ENCODE measurements at places on chromosomes 4 and X. TPM values are rescaled to one million over a fixed set of nuclear protein-coding genes. Genes with fewer than 3 reads are reported as not detected.

The C1QTNF7 gene
- 15.0 TPM for polyA plus RNA-seq

The PAGE2 gene
- polyA plus RNA-seq: not detected

GRCh38 chrX:40146262-40147125 lies 48.7 kb upstream of the BCOR start:
- no peak for DNase-seq

DNA sequence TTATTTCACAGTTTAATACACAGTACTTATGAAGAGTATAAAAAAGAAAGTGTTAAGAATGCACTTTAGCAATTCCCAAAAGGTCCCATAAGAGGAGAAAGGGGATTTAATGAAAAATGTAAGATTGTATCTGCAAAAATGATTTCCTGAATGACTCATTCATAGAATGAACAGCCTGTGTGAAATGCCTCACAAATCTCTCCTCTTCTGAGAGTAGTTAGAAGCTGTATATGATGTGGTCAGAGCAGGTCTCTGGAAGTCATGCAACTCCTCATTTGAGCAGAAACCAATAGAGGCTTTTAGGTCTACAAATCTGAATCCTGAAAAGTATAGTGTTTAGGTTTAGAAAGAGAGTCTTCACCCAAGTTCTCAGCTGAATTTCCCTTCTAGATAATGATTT lies 381.3 kb upstream of the INTU start:
- DNase-seq: no peak

DNA sequence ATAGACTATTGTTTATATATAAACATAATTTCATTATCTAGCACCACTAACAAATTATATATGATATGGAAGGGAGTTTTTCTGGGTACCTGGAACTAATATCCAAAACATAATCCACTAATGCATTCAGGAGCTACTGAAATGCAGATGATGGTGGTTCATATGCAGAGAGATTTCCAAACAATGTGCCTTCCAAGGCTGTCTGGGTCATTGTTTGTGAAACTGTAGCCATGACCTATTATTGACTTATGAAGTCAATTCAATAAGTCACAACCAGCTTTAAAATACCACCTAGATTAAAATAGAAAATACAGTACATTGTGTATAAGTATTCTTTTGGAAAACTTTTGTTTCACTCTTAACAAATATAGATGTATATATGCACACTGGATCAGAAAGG lies 237.0 kb upstream of the PRPS2 start:
- no peak for DNase-seq

The HADH gene
- polyA plus RNA-seq: 83.8 TPM

The ZNF157 gene
- polyA plus RNA-seq: 0.65 TPM

DNA sequence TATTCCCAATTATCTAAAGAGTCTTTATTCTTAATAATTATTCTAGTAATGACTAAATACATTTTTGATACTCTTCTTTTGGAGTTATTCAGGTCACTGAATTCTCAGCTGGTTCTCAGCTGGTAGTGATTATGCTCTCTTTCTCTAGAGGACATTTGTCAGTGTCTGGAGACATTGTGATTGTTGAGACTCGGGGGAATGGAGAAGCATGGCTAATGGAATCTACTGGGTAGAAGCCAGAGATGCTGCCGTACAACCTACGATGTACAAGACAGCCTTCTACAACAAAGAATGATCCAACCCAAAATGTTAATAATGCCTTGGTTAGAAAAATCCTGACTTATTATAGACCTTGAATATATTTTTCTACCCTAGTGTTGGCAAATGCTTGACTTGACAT lies 149.2 kb upstream of the ANKRD50 start:
- DNase-seq: no peak

GRCh38 chrX:43238461-43238945 lies 417.6 kb upstream of the MAOA start:
- no peak for DNase-seq

GRCh38 chr4:2551118-2551517 lies 14.7 kb downstream of the FAM193A start:
- DNase-seq: no peak

- DNase-seq: no peak
These were observed 104.4 kb downstream of the PJA1 start for GRCh38 chrX:69060631-69061408.

The EMCN gene
- 35.4 TPM for polyA plus RNA-seq

The SH3D19 gene
- 41.0 TPM for polyA plus RNA-seq

DNA sequence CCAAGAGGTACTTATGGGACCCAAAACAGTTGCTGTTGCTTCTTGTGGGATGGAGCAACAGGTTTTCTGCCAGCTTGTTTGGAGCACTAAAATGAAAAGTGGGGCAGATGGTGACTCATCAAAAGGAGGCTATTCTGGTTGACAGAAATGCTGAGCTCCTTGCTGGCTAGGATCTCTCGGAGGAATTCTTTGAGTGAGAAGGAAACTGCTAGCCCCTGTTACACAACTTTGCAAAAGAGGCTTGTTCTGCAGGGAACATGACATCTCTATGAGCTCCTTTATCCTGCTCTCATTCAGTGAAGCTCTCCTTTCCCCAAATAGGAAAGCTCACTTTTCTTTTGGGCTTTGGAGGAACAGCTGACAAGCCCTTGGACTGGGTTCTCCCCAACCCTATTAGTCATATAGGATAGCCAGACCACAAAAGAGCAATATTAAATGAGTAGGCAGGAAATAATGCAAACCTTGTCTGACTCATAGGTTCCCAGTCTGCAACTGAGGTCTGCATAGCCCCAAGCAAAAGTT lies 108.3 kb downstream of the CDS1 start:
- no peak for DNase-seq

DNA sequence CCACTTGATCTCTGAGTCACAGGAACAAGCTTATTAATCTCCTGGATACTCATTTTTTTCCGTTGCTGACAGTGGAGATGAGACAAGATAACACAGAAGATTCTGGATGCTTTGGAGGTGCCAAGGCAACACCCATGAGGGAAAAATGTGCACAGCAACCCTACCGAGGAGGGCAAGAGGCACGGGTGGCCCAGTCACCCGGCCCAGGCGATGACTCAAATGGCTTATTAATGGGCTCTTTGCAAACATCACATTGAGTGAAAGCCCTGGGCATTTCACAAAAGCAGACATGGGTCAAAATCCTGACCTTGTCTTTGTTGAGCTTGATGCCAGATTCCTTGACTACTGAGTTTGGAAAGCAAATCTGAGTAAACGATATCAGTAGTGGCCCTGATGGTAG lies 315.1 kb downstream of the STK32B start:
- DNase-seq: no peak

The GAGE2A gene
- polyA plus RNA-seq: not detected

The SPANXN4 gene
- polyA plus RNA-seq: not detected

The WDFY3 gene
- 44.9 TPM for polyA plus RNA-seq

DNA sequence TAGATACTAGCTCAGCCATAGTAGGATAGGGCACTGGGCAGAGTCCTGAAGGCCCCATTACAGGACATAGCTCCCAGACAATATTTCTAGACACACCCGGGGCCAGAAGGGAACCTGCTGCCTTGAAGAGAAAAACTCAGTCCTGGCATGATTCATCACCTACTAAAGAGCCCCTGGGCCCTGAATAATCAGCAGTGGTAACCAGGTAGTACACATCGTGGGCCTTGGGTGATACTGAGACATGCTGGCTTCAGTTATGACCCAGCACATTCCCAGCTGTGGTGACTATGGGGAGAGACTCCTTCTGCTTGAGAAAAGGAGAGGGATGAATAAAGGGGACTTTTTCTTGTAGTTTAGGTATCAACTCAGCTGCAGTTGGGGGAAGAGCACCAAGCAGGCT lies 104.3 kb upstream of the STK26 start:
- DNase-seq: no peak

DNA sequence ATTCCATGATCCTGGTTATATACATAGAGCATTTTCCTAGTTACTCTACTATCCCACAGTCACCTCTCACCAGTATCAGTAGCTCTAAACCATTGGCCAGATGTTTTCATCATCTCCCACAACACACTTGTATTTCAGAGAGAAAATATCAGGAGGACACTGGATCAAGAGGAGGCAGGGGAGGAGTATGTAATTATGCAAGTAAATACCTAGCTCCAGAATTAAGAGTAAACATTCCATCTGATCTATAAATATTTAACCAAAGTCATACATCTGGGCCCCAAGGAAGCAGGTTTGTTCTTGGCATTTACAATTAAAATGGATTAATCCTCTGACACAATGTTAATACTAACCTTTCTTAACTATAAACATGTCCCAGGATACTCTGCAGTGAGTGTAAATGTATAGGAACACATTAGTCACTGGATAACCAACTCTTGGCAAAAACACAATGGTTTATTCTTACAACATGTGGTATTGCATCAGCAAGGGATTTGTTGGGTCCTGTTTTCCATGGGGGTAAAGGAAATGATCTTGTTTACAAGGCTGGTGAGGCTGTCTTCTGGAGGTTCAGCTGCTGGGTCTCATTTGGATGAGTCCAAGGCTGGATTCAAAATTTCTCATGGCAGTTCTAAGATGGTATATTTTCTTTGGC lies 170.1 kb downstream of the ATG4A start:
- DNase-seq: no peak

DNA sequence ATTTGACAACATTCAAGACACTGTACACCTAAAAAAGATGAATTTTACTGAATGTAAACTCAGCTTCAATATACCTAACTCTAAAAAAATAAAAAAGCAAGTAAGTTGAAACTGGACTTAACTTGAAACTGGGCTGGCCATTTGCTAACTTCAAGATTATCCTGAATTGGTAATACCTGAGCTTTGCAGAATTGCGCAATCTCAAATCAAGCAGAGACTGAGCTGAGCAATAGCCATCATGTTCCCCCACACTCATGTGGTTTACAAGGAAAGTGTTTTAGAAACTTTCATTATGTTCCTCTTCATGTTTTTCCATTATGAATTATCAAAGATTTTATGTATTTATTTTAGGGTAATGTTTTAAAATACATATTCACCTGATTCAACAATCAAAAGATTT lies 38.7 kb downstream of the ANXA5 start:
- no peak for DNase-seq

The ASB5 gene
- polyA plus RNA-seq: 0.39 TPM

DNA sequence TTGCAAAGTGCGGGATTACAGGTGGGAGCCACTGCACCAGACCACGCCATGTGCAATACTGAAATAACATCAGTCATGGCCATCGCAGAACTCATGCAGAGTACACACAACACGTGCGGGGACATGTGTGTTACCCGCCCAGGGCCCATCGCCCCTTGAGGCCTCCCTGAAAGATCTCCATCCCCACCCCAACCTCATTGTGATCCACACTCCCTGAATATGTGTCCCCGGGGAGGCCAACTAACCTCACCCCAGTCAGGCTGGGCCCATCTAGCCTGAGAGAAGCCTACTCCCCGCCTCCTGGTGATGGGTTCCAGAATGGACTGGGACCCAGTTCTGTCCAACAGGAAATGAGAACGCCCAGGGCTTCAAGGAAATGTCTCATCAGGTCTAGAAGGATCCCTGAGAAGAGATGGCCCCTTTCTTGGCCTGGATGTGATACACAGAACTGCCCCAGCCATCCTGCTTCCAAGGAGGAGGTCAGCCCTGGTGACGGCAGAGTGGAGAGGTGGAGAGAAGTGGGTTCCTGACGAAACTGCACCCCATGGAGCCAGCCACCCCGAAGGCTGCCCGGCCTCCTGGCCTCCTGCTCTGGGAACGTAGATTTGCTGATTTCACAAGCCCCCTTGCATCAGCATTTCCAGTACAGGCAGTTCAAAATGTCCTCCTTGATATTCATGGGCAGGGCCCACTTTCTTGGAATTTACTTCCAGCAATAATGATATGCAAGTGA lies 22.5 kb upstream of the CLDN24 start:
- no peak for DNase-seq

The FRAS1 gene
- polyA plus RNA-seq: 42.8 TPM

The XPNPEP2 gene
- 8.3 TPM for polyA plus RNA-seq

DNA sequence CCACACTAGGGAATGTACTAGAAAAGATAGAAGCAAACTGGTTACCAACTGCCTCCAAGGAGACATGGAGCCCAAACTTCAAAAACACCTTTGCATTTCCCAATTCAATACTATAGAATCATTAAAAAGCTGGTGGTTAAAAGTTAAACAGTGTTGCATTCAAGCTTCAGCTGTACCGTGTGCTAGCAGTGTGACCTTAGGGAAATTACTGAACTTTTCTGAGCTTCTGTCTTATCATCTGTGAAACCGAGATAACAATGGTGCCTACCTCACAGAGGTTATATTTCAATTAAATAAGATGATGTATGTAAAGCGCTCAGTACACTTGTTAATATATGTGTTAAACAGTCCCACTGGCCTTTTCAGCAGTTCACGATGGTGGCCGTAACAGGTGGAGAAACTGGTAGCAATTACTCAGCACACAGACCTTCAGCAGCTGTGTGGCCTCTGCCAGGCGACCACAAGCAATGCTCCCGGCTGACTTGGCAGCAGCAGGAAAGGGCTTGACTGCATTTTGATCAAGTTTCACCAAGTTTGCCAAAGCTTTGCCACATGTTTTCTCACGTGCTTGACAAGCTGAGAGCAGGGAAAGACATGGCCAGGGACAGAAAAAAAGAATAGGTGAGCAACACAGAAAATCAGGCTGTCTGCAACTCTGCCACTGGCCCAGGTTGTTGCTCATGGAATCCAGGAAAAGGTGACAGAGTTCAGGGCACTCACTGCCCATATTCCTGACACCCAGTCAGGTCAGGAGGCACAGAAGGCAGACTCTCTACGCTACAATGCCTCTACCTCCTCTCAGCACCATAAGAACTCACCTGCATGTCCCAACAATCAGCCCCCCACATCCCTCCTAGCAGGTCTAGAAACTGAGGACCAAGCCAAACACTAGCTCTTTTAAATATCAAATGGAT lies 72.1 kb downstream of the PARM1 start:
- DNase-seq: no peak

GRCh38 chr4:153426207-153426885 lies 39.8 kb upstream of the TMEM131L start:
- DNase-seq: no peak

DNA sequence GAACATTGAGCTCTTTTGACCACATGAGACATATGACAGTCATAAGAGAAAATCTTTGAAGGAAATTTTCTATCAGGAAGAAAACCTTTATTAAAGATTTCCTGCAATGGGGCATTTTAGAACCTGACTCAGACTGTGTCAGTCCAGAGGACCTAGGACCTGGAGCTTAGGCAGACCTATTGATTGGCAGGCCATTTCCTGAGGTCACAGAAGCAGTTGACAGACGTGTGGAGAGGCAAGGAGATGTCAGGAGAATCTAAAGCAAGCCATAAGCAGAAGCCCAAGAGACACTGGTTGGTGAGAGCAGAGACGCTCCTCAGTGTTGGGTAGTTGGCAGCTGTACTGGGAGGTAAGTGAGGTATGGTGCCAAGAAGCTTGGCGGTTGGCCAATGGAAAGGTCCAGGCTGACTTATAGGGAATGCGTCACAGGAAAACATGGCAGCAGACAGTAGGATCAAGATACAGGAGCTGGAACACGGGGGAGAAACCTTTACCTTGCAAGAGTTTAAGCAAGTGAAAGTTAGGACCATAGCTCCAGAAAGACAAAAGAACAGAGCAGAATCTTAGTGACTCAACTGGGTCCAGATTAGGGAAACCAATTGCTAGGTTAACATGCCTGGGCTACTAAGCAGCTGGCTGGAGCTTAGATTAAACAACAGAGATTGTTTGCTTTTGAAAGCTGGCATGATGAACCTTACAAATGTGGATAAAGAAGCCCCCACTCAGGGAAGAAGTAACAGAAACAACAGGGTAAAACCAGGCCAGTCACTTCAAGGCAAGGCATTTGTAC lies 18.6 kb downstream of the PALLD start:
- DNase-seq: no peak

GRCh38 chrX:48958635-48959094 lies 1.3 kb upstream of the OTUD5 start:
- DNase-seq: no peak

Data from right lung (tissue), 10 donors.